ENCODE measurements at places on chromosomes 2 and 18. TPM values are rescaled to one million over a fixed set of nuclear protein-coding genes. Genes with fewer than 3 reads are reported as not detected.

The TUBA3E gene
- 0.18 TPM for total RNA-seq

The C1QL2 gene
- total RNA-seq, result 0.55 TPM

The LRRTM1 gene
- 1.2 TPM for total RNA-seq

DNA sequence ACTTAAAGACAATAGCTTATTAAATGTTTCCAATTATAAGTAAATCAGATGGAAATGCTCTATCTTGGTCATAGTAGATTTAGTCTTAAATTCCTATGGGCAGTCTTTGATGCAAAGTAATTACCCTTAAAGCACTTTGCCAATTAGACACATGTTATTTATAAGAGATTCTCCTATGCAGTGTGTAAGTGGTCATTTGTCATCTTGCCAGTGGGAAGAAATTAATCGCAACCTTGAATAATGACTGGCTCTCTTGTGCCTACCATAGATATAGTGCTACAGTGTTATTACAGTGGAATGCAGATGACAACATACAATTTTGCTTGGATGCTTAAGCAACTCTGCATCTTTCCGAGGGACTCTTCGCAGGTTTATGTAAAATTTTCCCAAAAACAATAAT, 311.0 kb upstream of the THUMPD2 start:
- no peak for DNase-seq

DNA sequence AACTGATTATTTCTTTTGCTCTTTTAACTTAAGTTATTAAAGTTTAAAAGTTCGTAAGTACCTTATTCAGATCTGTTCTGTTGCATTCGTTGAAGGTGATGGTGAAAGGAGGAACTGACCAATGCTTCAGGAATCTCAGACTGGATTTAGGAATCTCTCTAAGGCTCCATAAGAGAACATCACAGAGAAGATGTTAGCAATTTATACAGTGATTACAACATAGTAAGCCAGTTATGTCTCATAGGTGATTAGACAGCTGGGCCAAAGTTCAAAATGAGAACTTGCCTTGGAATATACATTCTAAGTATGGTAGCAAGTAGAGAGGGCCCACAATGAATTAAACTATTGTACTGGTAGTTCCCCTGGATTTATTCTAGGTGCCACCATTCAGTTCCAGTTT, 3.2 kb downstream of the MARS2 start:
- DNase-seq, result no peak

GRCh38 chr18:49365346-49365745, 95.1 kb downstream of the DYM start:
- no peak for DNase-seq

DNA sequence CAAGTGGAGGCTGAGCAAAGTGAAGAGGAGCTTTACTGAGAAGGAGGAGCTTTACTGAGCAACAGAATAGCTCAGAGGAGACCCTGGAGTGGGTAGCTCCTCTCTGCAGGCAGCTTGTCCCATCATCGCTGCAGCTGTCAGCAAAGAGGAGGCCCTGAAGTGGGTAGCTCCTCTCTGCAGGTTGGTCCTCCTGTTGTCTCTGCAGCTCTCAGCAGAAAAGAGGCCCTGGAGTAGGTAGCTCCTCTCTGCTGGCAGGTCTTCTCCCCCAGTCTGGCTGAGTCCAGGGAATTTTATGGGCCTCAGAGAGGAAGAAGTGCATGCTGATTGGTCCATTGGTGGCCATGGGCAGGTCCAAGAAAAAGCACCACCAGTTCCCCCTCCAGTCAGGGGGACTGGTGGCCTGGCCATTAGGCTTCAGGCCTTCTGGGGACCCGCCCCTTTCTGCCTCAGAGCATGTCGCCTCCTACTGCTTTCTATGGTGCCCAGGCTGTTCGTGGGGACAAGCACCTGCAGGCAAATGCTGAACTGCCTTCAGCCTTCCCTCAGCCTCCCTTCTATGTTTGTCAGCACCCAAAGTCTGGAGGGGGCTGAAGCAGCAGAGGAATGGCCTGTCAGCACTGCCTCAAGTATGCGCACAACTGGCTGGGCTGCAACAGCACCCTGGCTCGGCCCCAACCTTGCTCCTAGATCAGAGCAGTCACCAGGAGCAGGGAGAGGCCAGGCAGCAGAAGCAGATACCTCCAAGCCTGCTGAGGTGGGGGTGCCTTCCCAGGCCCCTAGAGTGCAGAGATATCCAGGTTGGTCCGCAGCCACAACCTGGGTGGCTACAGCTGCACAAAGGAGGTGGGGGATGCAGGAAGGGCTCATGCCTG, 5.9 kb downstream of the ZSCAN30 start:
- DNase-seq, result no peak
